Stimulated activated CD4-positive, alpha-beta T cell treated with anti-CD3 and anti-CD28 coated beads, Interleukin-1b, Interleukin-23, amount 100 ng/mL, for 1 hour (primary cell): ENCODE measurements at places on chromosomes 1 and 21.

DNA sequence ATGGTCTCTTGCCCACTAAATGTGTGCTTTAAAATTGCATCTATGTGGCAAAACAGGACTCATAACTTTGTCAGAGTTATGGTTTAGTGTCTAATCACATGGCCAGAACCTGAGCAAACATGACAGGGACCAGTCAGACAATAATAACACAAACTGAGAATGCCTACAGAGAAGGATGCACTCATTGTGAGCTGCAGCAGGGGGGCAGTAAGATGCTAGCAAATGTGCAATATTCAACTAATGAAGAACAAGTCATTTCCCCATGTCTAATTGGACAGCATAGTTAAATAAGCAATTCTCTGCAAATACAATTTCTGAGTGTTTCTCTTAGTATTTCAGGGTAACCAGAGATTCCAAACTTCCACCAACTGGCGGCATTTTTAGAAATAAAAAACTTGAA is 30.8 kb downstream of the SPAG17 start:
- no peak for DNase-seq

- DNase-seq = no peak
Measured at GRCh38 chr1:235357485-235358373, 9.5 kb upstream of the TBCE start.

GRCh38 chr1:89687254-89687653 is 54.3 kb downstream of the LRRC8C start:
- DNase-seq = no peak

GRCh38 chr1:17346046-17346789 is 25.8 kb upstream of the PADI6 start:
- no peak for DNase-seq

DNA sequence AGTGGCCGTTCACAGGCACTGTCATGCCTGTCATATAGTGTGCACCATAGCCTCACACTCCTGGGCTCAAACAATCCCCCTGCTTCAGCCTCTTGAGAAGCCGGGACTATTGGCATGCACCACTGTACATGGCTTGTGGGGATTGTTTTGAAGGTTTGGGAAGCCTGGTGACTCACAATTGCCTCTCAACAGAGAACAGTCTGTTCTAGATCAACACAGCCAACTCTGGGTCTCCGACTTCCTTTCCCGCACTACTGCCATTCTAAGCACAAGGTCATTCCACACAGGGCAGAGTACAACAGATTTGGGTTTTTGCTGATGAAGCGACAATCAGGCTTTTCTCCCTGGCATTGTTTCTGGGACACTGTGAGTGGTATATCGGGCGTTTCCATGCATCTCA is 15.5 kb upstream of the AHCTF1 start:
- no peak for DNase-seq

- no peak for DNase-seq
Measured at GRCh38 chr1:228087771-228088251, 5.3 kb downstream of the ARF1 start.
